ENCODE measurements at places on chromosomes 12 and 14.

DNA sequence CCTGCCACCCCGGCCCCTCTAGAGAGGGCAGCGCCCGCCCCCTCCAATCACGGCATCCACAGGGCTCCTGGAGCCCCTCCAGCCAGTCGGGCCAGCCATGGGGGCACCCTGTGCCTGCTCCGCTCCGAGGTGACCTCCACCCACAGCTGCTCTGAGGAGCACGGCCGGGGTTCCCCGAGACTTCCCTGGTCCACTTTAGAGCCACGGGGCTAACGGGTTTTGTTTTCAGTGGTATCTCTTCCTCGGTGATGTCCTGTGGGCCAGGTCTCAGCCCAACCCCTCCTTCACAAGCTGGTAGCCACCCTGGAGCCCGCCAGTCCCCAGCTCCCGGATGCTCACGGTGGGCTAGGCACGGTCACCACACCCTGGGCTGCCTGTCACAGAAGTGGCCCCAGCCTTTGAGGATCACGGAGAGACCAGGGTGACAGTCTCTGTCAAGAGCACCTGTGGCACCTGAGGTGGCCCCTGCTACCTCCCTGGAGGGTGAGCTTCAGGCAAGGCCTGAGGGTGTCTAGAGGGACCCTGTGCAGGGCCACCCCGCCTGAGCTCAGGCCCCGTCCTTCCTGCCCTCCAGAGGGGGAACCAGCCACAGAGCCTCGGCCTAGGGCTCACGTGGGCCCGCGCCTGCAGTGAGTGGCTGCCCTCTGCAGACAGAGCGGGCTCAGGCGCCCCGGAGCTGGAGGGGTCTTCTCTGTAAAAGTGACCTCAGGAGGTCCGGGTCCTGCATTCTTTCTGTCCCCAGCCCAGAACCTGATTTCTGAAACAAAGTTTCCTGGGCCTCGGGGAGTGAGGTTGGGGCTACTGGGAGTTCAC lies 146.0 kb upstream of the C14orf180 start:
- no peak for DNase-seq

- DNase-seq: no peak
These were observed 2.6 kb upstream of the PHC1 start for GRCh38 chr12:8911606-8912268.

DNA sequence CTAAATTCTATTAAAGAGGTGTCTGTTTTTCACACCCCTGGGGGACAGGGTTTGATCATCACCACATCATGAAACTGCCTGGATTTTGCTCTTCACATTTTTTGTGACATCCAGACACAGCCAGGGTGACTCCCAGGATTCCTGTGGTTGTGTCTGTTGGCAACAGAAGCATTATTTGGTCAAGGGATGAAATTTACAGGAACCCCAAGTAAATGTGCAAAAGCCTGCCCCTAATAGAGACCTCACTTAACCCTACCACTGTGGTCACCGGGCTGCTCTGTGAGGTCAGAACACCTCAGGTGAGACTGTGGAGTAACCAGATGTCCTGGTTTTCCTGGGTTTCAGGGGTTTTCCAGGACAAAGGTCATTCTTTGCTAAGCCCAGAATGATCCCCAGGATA lies 103.8 kb downstream of the DAD1 start:
- no peak for DNase-seq

- DNase-seq: no peak
These were observed 339.5 kb downstream of the PDZRN4 start for GRCh38 chr12:41527534-41528116.

DNA sequence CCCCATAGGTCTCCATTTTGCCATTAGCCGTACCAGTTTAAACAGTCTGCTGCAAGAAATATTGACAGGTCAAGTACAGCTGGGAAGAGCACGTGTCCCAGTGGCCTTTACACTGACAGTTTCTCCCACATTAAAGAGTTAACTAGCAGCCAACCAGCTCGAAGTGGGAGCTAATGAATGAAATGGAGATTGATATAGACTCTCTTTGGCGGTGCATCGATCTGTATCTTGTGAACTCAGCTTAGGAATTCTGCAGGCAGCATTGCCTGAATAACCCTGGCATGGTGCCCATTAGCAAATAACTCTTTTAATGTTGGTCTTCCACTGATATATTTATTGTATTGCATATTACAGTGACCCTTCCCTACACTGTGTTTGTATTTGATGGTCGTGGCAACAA lies 319.4 kb downstream of the EGLN3 start:
- DNase-seq: no peak

GRCh38 chr14:68263563-68264259 lies 444.1 kb downstream of the RAD51B start:
- DNase-seq: no peak

- peak; percentile 60 for DNase-seq
These were observed 595 bp downstream of the KLHL28 start for GRCh38 chr14:44961151-44961553.

- DNase-seq: no peak
These were observed 538.0 kb upstream of the ATP2B1 start for GRCh38 chr12:90246688-90247087.

DNA sequence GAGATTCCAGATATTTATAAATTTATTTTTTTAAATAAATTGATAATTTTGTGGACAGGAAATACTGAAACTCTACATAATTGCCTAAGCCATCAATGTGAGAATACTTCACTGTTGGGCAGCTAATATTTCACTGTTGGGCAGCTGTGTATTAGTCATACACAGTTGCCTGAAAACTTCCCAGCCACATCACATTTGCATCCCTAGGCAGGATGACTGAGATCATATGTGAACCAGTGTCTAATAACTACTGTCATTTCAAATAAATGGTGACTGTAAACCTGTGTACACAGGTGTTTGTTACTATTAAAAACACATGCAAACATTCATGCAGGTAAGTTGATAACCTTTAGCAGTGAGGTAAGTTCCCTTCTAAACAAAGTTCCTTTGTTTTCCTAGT lies 43.9 kb downstream of the TMTC3 start:
- no peak for DNase-seq

DNA sequence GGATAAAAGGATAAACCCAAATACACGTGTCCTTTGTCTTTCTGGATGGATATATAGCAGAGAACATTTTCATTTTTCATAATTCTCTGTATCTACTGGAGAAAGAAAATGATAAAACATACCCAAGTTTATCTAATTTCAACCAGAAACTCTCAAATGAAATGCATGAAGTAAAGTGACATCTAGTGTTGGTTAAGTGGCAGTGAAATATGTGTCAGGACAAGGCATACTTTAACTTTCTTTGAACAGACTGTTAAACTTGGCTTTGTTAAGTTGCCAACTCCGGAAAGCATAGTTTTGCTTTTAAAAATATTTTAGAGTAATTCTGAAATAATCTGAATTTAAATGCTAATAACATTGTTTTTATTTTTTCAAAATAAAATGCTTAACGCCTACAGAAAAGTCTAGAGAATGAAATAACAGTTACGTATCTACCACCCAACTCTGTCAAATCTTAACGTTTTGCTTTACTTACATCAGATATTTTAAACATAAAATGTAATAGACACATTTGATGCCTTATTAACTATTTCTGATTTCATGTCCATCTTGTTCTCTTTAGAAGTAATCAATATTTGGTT lies 25.2 kb upstream of the NTN4 start:
- DNase-seq: no peak

All from T-helper 1 cell (primary cell).